ENCODE measurements at places on chromosomes 1 and 21.

DNA sequence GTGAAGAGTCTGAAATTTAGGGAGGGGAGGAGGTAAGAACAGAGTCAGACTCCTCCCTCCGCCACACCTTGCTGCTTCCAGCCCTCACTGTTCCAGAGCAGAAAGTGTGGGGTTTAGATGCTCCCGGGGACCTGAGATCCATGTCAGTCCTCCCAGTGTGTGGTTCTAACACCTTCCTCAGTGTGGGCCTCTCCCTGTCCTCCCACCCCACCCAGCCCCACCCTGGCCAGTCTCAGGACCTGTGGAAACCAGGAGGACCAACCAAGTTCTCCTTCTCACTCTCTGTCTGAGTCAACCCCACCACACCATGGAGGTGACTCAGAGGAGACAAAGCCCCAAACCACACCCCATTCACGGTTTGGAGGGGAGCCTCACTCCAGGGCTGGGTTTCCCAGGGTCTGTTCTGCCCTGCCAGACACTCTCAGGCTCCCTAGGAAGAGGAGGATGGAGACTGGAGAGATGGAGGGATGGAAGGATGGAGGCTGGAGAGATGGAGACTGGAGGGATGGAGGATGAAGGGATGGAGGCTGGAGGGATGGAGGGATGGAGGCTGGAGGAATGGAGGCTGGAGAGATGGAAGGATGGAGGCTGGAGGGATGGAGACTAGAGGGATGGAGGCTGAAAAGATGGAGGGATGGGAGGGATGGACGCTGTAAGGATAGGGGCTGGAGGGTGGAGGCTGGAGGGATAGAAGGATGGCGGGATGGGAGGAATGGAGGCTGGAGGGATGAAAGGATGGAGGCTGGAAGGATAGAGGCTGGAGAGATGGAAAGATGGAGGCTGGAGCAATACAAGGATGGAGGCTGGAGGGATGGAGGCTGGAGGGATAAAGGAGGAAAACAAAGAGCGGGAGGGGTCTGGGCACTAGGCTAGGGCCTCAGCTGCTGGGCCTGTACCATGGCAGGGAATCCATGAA lies 100.9 kb upstream of the RUNX3 start:
- DNase-seq = no peak

GRCh38 chr1:70745199-70745598 lies 302.4 kb downstream of the PTGER3 start:
- no peak for DNase-seq

GRCh38 chr1:92480813-92481598 lies 5.7 kb downstream of the GFI1 start:
- no peak for DNase-seq

GRCh38 chr1:208256091-208256490 lies 11.9 kb upstream of the PLXNA2 start:
- no peak for DNase-seq

GRCh38 chr1:5896706-5897660 lies 95.2 kb downstream of the NPHP4 start:
- no peak for DNase-seq

DNA sequence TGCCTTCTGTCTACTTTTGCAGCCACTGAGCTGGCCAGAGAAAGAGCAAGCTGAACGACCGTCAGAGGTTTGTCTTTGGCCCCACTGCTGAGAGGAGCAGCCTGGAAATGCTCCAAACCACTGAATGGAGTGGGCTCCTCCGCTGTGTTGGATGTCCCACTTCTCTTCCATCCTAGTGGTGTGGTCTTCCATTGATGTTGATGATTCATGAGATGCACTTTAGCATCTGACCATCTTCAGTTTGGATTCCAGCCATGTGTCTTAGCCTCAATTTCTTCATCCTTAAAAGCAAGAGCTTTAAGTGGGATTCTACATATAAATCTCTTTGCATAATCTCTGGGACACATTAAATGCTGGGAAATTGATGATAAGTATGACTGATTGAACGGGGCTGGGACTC lies 276.9 kb downstream of the SIPA1L2 start:
- DNase-seq = no peak

DNA sequence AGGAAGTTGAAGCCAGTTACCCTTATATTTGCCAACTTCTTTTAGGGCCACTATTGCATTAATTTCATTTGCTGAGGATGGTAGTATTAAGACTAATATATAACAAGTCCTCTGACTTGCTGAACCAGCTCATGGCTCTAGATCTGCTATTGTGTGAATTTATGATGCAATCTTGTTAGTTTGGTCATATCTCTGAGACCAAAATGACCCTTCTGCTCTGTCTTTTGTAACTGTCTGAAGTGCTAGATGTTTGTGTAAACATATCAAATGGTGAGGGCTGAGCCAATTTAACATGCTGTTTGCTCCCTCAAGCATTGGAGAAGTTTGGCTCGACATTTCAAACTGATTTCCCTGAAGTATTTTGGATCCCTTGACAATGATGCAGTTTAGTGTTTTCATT lies 106.9 kb upstream of the PTGFR start:
- no peak for DNase-seq

DNA sequence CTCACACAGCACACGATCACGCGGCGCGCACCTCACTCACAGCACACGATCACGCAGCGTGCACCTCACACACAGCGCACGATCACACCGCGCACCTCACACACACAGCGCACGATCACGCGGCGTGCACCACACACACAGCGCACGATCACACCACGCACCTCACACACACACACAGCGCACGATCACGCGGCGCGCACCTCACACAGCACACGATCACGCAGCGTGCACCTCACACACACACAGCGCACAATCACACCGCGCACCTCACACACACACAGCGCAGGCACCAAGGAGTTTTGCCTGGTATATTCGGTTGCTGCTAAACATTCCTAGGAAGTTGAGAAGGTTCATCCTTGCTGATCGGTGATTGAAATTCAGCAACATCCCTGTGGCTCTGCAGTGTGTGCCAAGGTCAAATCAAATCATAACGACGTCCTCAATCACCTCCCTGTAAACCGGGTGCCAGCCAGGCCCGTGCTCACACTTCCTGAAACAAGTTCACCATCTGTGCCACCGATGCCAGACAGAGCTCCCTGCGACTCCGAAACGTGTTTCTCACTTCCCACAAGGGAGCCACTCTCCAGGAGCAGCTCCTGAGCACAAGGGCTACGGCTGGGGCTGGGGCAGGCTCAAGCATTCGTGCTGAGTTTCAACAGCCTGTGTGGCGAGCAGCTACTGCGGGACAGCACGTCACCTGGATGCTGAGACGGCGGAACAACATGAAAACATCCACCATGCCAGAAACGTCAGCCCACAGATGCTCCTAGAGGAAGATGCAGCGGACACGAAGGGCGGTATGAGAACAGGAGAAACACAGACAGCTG lies 30.2 kb downstream of the WDR4 start:
- no peak for DNase-seq

GRCh38 chr1:83500987-83501591 lies 497.8 kb downstream of the TTLL7 start:
- no peak for DNase-seq

DNA sequence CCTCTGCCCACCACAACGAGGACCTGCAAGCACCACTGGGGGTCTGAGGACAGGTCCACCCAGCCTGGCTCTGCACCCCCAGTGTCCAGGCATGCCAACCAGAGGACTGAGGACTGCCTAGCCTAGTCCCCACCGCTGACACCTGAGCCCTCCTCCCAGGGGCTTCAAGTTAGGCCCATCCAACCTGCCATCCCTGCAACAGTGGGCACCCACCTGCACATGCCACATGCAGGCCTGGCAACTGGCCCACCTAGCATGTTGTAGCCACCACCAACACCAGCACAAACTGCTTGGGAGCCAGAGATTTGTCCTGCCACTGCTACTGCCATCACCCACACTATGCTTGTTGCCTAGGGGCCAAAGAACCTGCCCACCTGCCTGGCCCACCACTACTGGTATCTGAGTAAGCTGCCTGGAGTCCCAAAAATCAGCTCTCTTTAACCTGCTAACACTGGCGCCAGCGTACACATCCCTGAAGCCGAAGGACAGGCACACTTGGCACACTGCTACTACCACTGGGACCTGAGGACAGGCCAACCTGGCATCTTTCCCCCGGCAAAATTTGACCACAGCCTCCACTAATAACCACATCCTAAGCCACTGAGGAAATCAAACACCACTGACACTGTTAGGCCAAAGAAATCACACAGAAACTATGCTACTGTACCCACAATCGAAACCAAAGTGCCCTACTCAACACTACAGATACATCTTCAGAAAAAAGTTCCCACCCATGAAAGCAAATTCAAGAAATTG lies 61.5 kb downstream of the PSMG1 start:
- no peak for DNase-seq

- DNase-seq = peak; percentile 20
These were observed 4.5 kb downstream of the EPHA2 start for GRCh38 chr1:16151196-16151994.
